Memory B cell (primary cell): ENCODE measurements at places on chromosomes 4 and X.

DNA sequence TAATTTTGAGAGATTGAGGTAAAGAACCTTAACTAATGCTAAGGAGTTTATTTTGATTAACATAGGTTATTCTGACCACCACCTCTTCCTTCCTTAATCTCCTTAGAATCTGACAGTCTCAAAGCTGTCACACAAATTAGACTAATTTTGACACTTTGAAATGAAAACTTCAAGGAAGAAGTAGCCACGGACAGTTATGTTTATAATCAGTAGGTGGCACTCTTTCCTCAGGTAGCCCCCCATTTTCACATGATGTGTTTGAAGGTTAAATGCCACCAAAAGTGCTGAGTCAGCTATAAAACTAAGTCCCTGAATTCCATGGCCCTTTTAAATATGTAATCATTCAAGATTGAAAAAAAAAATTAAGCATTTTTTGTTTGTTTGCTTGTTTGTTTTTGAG is 22.4 kb downstream of the TMEM33 start:
- DNase-seq = no peak

DNA sequence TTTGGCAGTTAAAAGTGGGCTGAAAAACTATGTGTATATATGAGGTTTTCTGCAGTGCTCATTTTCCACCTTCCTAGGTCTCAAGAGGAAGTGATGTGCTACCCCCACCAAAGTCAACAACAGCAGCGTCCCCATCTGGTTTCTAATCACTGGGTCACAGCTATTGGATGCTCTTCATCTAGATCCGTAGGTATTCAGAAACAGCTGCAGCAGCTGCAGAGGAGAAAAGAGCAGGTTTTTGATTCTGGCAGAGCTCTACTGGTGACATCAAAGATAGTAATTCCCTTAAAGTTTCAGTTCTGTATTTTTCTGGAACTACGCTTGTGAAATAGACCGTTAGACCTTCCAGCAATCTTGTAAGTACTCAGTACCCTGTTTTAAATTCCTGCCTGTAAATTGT is 5.8 kb upstream of the GUCY2F start:
- peak; percentile 6 for DNase-seq

GRCh38 chrX:124619710-124620109 is 273.3 kb downstream of the SH2D1A start:
- no peak for DNase-seq

DNA sequence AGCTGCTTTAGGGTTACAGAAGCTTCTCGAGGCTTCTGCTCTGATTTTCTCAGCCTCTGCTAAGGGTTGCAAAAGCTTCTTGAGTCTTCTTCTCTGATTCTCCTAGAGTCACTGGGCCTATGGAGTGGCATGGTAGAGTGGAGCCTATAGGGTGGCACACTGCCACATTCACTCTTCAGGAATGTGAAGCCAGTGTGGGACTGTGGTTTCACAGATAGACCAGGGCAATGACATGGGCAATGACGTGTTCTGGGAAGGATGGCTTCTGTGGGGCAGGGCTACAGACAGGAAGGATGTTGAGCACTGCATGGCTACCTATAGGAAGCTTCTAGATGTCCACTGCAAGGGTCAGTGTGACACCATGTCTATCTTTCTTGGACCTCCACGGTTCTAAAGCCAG is 11.0 kb upstream of the MAMLD1 start:
- DNase-seq = no peak

DNA sequence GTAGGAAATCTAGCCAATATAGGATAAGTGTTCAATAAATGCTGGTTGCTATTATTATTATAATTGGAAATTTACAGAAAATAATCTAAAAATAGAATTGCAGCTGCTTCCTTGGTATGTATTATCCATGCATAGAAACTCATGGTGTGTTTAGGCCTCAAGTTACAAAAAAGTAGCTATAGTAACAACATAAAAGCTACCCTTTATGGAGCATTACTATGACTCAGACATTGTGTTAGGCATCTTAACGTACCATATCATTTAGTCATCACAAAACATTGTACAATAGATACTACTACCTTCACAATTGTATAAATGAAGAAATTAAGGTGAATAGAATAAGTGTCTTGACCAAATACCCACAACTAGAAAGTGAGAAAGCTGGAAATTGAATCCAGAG is 126.9 kb upstream of the NRK start:
- no peak for DNase-seq

- no peak for DNase-seq
Observed at GRCh38 chr4:111231281-111231680, 608.4 kb upstream of the PITX2 start.

DNA sequence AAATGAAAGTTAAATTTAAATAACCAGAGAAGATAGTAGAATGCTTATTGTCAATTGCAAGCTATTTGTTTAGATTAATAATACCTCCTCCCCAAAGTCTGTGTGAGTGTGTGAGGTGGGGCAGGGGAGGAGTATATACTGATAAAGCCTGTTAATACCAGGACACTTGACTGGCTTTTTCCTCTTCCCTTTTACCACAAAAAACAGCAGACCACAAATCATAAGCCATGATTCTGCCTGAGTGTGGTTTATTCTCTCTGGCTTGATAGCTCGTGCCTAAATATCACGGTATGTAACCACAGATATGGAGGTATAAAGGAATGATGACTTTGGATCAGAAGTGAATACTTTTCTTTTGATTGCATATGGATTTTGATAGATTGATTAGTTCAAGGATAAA is 21.9 kb upstream of the SCRG1 start:
- DNase-seq = no peak

DNA sequence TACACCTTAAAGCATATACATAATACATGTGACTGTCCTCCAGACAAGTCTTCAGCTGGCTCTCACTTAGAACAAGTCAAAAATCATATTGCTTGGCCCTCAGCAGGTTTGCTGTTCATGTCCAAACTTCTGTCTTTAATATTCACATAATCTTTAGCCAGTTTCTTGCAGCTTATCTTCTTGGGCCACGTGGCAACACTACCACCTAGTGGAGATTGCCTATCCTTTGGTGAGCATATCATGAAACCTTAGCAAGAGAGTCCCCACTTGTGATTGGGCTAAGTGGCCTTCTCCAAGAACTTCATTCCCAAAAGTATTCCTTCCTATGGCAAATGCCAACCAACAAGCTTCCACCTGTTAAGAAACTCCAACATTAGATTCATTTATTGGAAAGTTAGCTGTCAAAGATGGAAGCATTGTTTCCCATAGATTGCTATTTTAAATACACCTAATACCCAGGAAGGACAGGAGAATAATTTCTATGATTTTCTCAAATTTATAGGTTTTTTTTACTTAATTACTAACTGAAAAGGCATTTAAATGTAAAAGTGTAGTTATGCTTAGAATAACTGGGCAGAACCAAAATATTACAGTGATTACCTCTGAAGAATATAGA is 231.9 kb upstream of the INTU start:
- DNase-seq = no peak

DNA sequence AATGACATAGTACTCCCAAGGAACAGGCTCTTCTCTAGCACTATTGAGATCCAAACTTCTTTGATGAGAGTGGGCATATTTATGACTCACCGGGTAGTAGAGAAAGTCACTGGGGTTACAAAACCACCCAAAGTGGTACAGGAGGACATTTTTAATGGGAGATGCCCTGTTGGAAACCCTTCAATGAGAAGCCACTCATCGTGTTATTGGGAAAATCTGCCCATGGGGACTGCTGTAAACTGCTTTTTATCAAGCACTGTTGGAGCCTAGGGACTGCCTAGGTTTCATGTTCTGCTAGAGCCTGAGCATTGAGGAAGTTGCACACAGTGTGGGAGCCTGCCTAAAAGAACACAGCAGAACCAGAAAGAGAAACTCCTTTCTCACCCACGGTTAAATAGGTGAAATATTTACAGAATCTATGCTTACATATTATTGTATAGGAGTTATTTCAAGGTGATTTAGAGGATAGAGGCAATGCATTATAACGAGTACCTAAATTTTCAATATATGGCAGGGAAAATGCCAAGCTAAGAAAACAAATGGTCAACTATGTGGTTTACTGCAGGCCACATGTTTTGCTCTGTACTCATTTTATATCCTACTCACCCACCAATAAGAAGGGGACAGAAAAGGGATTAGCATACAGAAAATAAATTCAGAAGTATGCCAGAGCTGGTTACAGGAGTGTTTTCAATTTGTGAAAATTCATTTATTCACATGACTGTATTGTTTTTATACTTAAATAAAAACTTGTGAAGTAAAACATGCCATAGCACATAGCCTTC is 559.1 kb downstream of the FSTL5 start:
- DNase-seq = no peak

DNA sequence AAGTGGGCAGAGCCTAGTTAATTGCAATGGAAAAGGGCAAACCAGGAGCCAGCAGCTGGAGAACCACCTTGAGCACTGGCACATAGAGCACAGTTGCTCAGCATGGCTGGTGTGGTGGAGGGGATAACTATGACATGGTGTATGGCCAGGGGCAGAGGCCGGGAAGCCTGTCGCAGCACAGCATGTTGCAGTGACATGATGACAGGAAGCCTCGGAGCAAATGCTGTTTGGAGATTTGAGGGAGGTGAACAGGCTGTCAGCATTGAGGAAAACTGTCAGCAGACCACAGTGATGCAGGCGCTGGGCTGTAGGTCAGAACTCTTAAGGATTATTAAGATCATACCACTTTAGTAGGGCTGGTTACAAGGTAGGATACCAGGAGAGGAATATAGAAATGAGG is 228.7 kb downstream of the CBR4 start:
- DNase-seq = no peak

DNA sequence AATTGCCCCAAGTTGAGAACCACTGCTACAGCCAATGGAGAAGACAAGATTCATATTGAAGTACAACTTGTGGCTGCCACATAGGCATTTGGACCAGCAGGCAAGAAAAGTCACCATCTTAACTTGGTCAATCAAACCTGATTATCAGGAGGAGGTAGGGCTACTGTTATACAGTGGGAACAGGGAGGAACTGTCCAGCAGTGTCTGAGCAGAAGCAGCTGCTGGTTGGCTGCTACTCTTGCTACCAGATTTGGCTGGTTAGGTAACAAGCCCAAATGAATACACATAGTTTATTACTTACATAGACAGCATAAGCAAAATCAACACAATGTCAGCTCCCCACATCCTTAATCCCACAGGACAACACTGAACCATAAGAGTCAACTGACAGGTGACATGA is 39.4 kb downstream of the ATP1B4 start:
- no peak for DNase-seq

GRCh38 chr4:39636531-39637184 is 2.0 kb downstream of the SMIM14 start:
- DNase-seq = no peak

- DNase-seq = no peak
Observed at GRCh38 chr4:27088491-27088890, 227.8 kb downstream of the STIM2 start.

DNA sequence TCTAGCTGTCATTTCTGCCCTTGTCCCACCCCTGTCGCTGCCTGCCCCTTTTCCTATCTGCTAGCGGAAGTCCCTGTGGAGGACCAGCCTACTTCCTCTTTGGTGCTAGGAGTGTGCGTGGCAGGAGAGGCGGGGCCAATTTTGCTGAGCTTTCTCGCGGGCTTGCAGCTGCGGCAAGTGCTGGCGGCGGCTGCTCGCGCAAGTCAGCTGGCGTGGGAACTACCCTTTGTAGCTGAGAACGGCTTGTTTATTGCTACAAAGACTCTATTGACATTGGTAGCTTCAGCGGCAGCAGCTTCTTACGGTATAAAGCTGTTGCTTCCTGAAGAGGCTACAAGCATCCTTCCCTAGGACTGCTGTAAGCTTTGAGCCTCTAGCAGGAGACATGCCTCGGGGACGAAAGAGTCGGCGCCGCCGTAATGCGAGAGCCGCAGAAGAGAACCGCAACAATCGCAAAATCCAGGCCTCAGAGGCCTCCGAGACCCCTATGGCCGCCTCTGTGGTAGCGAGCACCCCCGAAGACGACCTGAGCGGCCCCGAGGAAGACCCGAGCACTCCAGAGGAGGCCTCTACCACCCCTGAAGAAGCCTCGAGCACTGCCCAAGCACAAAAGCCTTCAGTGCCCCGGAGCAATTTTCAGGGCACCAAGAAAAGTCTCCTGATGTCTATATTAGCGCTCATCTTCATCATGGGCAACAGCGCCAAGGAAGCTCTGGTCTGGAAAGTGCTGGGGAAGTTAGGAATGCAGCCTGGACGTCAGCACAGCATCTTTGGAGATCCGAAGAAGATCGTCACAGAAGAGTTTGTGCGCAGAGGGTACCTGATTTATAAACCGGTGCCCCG is at the start of gene MAGEH1:
MAGEH1 (plus strand) TSS at position 138 of the 843 bp plus-strand sequence; CDS start at position 386, 248 bp downstream.
- peak; percentile 40 for DNase-seq

DNA sequence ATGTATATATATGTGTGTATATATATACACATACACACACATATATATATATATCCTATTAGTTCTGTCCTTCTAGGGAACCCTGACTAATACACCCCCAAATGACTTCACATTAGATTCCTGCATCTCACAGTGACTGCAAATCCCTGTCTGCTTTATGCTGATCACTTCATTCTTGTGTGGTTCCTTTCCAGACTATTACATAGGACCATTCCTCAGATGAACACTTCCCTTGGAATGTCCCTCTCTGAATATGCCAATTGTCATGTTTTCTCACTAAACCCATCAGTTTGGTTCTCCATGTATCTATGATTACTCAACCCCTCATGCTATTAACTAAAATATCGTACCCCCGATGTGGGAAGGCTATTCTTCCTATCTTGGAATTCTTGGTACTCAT is 605.2 kb upstream of the NR3C2 start:
- DNase-seq = no peak

DNA sequence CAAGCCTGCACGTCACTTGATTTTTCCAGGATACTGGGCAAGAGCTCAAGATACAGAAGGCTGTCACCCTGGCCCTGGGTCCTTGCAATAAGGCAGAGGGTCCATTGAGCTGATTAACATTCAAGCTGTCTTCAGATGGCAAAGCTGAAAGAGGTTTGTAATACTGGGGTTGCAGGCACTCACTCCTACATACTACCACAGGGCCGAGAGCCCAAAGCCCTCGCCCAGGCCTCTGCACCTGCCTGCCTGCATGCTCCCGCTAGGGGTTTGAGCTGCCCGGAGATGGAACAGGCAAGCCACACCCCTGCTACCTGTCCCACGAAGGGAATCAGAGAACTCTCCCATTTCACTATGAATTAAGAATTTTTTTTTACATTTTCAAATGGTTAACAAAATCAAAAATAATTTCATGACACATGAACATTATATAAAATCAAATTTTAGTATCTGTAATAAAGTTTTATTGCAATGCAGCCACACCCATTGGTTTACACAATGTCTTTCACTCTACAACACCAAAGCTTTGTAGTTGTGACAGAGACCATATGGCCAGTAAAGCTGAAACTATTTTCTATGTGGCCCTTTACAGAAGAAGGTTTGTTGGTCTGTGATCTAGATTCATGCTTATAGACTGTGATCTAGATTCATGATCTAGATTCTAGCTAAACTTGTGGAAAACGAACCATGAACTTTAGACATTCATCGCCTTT is 530.4 kb upstream of the IGFBP7 start:
- DNase-seq = no peak

- no peak for DNase-seq
Observed at GRCh38 chrX:135490979-135491514, 29.4 kb upstream of the INTS6L start.

GRCh38 chr4:184169225-184169867 is 48.3 kb downstream of the ENPP6 start:
- no peak for DNase-seq

- no peak for DNase-seq
Observed at GRCh38 chrX:52933976-52934703, 24.2 kb downstream of the FAM156A start.

GRCh38 chr4:41318839-41319530 is 62.3 kb downstream of the UCHL1 start:
- no peak for DNase-seq
